ENCODE measurements at places on chromosomes 2 and 18.
A peak's percentile ranks its signal among the peaks of the same experiment; 100 is the strongest.

DNA sequence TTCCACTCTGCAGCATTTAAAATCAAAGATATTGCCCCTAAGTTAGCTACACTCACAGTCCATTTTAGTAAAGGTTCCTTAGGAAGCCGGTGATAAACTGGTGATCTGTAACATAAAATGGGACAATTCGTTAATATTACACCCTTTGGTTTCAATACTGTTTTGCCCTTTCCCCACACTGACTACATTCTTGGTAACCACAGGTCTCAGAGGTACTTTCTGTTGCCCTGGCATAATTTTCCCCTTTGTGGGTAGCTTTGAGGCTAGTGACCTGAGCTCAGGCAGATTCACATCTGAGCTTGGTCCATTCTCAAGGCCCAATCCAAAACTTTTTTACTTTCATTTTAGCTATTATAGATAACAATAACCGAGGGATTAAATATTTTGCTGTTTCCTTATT lies 32.9 kb upstream of the CSRNP3 start:
- no peak for DNase-seq

GRCh38 chr2:27705851-27706622 lies 42.3 kb downstream of the SLC4A1AP start:
- no peak for DNase-seq

GRCh38 chr18:2223449-2223848 lies 347.9 kb downstream of the METTL4 start:
- DNase-seq = no peak

DNA sequence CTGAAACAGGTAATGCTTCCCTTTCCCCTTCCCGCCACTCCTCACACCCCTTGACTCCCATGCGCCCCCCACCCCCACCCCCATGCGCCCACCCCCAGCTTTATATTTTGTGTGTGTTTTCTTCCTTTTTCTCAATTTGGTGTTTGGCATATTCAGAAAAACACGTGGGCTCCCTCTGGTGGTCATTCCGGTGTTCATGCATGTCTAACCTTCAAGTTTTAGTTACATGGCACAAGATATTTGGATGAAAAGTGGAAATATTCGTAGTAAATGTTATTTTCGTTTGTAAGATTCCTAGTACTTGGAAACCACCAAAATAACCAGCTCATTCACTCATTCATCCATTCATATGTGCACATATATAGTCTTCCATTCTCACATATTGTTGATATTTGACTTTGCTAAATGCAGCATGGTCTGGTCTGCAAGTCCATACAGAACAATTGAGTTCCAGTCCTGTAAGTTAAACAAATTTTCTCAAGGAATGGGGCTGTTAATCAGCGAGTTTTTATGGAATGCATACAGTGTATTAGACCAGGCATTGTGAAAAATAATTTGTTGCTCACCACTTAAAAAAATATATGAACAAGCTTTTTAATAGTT lies 143.6 kb upstream of the MAP3K20 start:
- DNase-seq = peak; percentile 83

- no peak for DNase-seq
Measured at GRCh38 chr18:32550963-32551362, 80.3 kb upstream of the GAREM1 start.

DNA sequence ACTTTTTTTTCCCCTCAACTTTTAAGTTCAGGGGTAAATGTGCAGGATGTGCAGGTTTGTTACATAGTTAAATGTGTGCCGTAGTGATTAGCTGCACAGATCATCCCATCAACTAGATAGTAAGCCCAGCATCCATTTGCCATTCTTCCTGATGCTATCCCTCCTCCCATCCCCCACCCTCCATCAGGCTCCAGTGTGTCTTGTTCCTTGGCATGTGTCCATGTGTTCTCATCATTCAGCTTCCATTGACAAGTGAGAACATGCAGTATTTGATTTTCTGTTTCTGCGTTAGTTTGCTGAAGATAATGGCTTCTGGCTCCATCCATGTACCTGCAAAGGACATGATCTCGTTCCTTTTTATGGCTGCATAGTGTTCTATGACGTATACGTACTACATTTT lies 47.2 kb upstream of the STON1 start:
- no peak for DNase-seq

- no peak for DNase-seq
Measured at GRCh38 chr2:179764710-179765109, 96.7 kb downstream of the ZNF385B start.

GRCh38 chr18:1663879-1664705 lies 759.4 kb downstream of the ADCYAP1 start:
- no peak for DNase-seq

DNA sequence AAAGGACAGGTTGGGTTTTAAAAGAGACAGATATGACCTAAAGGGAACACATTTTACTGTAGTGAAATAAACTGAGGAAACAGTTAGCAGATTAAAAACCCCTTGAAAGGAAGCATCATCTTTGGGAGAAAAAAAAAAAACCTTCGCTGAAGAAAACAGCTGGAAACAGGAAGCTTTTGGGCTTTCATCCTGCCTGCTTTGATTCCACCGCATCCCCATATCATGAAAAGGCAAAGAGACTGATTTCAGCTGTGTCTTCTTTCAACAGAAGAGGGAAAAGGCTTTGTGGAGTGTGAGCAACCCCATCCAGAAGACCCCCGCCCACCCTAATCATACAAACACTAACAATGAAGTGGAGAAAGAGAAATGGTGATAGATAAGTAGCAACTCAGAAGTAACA lies 86.4 kb downstream of the TCF4 start:
- no peak for DNase-seq

DNA sequence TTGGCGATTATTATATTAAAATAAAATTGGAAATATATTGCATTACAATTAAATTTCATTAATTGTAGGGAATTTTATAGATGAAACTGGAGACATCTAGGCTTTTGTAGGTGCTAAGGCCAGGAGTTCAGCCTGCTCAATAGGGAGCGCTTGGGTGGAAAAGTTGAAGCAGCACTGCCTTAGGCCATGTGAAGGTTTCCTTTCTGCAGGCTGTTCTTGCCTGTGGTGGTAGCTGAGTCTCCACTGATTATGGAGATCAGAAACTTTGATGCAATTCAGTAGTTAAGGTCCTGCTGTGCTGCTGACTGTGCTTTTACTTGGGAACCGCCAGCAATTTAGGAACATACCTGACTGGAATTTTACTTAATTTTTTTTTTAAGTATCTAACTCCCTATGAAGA lies 179.9 kb upstream of the BOD1L2 start:
- DNase-seq = no peak
